ENCODE measurements at places on chromosomes 1 and 21. TPM values are rescaled to one million over a fixed set of nuclear protein-coding genes. Genes with fewer than 3 reads are reported as not detected.

Gene NENF
- total RNA-seq = 36.4 TPM

Gene TNNI3K
- 3.1 TPM for total RNA-seq

Gene CBS
- 3.7 TPM for total RNA-seq

Gene B3GALT2
- total RNA-seq = 3.3 TPM

Gene LRRC39
- 35.4 TPM for total RNA-seq

Gene SRSF4
- 55.5 TPM for total RNA-seq

Gene COL8A2
- total RNA-seq = 10.7 TPM

Gene ACTN2
- 111 TPM for total RNA-seq

Gene SEC16B
- 9.6 TPM for total RNA-seq

Gene SASS6
- total RNA-seq = 3.7 TPM

Gene LRRC52
- total RNA-seq = not detected

Gene IL22RA1
- total RNA-seq = 5.0 TPM

Gene TLR5
- 5.5 TPM for total RNA-seq

Gene GSTM1
- not detected for total RNA-seq

- DNase-seq = no peak
These were observed 176.8 kb downstream of the HHIPL2 start for GRCh38 chr1:222370913-222371675.

GRCh38 chr1:171509191-171509590 lies 23.9 kb downstream of the PRRC2C start:
- no peak for DNase-seq

DNA sequence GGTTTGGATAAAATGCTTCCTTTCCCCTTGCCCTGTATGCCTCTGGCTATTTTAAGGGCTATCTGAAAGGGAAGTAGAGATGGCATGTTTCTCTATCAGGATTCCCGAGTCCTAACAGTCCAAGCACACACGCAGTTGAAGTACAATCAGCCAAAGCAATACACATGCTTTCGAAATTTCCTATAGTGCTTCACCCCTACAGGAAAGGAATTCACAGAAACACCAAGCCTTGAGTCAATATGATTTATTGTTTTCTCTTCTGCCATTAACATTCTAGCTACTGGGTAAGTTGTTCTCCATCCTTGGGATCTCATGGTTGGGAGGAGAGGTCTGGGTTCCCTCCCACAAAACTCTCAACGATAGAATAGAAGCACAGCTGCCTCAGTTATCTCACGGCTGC lies 8.7 kb downstream of the ITLN1 start:
- no peak for DNase-seq

DNA sequence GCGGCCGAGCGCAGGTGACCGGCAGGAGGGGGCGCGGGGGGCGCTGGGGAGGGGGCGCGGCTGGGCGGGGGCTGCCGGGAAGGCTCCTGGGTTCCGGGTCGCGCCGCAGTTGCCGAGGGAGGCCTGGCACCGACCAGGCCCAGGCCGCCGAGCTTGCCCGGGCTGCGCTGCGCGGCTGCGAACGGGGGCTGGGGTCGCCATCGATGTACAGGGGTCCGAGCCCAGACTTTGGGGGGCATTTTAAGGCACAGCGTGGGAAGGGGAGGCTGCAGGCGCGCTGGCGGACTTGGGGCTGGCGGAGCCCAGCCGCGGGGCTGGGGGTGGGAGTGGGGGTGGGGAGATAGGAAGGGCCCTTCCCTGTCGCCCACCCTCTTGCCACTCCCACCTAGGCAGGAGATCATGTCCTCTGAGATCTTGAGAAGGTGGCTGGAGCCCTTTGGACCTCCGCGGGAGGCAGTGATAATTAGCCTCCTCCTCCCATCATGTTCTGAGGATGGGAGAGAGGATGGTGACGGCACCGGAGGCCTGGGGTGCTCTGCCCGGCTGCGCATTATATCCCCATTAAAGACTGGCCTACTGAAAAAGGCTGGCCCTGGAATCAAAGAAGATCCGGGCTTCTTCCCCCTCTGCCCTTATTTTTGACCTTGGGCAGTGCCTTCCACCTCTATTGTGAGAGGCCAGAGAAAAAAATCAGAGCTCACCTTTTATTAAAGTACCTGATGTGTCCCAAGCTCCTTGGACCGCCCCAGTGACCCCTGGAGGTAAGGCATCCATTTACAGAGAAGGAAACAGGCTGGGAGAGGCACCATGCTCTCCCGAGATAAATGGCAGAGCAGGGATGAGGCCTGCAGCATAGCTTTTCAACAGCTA lies 497 bp downstream of the FBXO44 start:
- no peak for DNase-seq

GRCh38 chr1:6646499-6647148 lies 22.0 kb downstream of the THAP3 start:
- no peak for DNase-seq

- no peak for DNase-seq
These were observed 2.8 kb upstream of the KRTAP10-5 start for GRCh38 chr21:44583089-44583799.

- DNase-seq = peak; percentile 47
These were observed 326.4 kb downstream of the TGFB2 start for GRCh38 chr1:218671573-218671972.

- DNase-seq = no peak
These were observed 36.1 kb downstream of the ESRRG start for GRCh38 chr1:216686860-216687766.

DNA sequence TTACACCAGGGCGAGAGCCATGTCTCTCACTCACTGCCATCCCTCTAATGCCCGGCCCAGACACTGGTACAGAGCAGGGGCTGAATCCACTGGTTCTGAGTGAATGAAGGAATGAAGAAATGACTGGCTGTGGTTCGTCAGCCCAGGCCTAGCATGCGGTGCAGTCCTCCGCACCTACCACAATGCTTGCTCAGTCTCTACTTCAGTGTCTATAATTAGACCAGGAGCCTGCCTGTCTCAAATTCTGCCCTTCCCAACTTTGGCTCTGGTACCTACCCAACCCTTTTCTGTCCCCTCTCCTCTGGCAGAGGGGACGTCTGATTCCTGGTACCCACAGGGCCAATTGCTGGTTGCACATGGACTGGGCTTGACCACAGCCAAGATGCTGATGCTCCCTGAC lies 118.2 kb upstream of the GRIK3 start:
- no peak for DNase-seq

GRCh38 chr1:109492779-109493178 lies 1.1 kb upstream of the CYB561D1 start:
- DNase-seq = no peak

GRCh38 chr1:209485167-209485566 lies 98.3 kb upstream of the CAMK1G start:
- DNase-seq = no peak

DNA sequence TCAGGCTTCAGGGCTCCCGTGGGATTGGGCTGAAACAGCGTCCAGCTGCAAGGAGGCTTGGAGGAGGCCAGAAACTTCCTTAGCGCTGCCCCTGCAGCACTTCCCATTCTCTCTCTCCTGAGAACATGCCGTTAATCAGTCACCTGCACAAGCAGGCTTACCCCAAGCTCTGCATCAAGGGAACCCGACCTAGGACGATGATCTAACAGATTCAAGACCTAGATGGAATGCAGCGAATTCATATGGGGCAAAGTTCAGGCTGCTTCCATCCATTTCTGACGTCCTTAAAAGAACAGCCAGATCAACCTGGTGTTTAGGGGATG lies 114.1 kb downstream of the ERG start:
- no peak for DNase-seq

- DNase-seq = no peak
These were observed 100.2 kb downstream of the RIPK4 start for GRCh38 chr21:41666641-41667081.

GRCh38 chr1:54246116-54246721 lies 46.3 kb downstream of the MRPL37 start:
- no peak for DNase-seq

- DNase-seq = no peak
These were observed 21.3 kb upstream of the LRRC8D start for GRCh38 chr1:89799495-89799894.

- no peak for DNase-seq
These were observed 91.7 kb upstream of the WNT4 start for GRCh38 chr1:22234476-22235030.

DNA sequence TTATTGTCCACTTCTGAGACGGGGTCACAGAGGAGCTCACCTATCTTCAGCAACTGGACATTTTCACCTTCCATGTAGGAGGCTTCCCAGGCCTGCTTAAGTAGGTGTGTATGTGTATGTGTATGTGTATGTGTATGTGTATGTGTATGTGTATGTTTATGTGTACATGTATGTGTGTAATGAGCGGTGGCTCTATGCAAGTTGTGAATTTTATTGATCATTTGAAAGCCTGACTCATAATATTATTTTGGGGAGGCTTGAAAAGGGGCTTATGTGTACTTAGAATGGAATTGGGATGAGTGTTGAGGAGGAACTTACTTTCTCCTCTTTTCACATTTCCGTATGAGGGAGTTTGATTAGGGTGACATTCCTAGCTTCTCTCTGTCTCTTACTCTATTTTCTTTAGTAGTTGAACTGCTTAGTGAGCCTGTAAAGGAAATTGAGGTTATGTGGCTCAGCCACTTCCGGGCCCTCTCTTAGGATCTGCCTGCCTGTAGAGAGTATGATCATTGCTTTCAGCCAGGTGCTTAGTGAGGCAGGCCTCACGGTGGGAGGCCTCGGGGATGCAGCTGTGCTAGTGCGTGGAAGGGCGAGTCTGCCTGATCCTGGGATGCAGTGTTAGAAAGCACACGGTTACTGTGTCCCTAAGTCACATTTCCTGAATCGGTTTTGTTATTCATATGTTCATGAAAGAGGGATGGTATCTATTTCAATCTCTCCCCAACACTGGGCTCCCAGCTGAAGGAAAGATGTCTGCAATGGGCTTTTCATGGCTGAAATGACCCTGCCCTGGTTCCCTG lies 61.0 kb downstream of the IER5 start:
- no peak for DNase-seq

DNA sequence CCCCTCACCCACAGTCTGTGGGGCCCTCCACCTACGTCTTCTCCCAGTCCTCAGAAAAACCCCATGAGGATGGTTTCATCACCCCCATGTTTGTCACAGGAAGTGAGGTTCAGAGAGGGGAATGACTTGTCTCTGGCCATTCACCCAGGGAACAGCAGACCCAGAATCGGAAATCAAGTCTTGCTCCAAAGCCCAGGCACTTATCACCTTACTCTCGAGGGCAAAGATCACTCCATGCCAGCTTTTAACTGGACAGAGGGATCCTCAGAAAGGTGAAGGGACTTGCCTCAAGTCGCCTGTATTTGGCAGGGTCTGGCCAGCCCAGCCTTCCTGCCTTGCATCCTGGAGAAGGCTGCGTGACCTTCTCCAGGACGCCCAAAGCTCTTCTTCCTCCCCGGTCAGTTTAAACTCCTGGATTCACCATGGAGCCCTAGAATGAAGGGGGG lies 57.9 kb upstream of the SSBP3 start:
- no peak for DNase-seq

GRCh38 chr1:9651565-9652378 lies at the start of gene PIK3CD:
Gene PIK3CD (plus strand): TSS chr1:9651731. CDS start chr1:9710456, 58,725 bp downstream.
- DNase-seq = no peak

DNA sequence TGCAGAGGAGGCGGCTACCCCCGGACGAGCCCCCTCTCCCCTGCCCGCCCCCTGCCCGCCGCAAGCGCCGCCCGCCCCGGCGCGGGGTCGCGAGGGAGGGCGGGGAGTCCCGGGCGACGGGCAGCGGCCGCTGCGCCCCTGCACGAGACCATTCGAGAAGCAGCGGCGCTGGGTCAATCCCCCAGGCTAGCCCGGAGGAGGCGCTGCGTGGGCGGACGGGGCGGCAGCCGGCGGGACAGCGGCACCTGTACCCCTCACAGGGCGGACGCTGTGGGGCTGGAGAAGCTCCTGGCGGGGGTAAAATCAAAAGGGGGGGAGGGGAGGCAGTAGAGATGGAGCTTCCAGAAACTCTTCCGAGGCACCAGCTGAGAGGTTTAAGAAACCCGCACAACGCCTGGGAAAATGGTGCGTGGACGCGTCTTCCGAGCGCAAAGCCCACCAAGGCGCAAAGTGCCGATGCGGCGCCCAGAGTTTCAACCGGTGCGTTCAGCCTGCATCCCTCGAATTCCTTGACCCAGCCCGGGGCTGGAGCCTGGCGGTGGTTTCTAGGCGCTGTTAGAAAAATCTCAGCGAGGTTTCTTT lies at the start of gene PLPPR5:
Gene PLPPR5 (minus strand): TSS at position 1 of the 582 bp plus-strand sequence. CDS start 190 bp downstream, outside the sequence.
- DNase-seq = no peak

- DNase-seq = no peak
These were observed 69.9 kb upstream of the IGSF21 start for GRCh38 chr1:18037651-18038050.

- peak; percentile 77 for DNase-seq
These were observed at the start of gene KLHDC8A for GRCh38 chr1:205356440-205357139. Gene KLHDC8A (minus strand): TSS chr1:205356922. CDS start chr1:205343604, 13,318 bp downstream.

- no peak for DNase-seq
These were observed 3.9 kb downstream of the TMEM125 start for GRCh38 chr1:43273708-43274107.

- DNase-seq = no peak
These were observed 4.4 kb downstream of the TAL1 start for GRCh38 chr1:47227341-47228232.

DNA sequence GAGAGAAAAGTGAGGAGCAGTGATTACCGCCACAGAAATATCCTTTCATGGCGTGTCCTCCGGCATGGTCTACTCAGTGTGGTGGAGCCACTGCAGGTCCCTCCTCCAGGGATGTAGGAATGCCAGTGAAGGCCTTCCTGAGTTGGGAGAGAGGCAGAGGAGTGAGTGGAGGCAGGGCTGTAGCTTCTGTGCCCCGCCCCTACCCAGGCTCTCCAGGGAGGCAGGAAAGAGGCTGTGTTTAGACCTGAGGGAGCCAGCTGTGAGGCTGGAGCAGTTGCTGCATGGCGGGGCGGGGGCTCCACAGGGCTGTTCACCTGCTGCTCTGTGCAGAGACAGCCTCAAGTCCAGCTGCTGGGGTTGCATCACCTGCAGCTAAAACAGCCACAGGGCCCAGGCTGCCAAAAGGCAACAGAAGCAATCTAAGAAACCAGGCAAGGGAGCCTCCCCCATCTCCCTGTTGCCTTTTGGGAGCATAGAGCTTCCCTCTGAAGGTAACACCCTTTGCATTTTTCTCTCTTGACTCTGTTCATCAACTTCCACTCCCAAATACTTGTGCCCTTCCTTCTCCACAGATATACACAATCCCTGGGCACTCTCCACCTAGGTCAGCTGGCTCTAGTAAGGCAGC lies 801 bp upstream of the ANXA9 start:
- DNase-seq = no peak

DNA sequence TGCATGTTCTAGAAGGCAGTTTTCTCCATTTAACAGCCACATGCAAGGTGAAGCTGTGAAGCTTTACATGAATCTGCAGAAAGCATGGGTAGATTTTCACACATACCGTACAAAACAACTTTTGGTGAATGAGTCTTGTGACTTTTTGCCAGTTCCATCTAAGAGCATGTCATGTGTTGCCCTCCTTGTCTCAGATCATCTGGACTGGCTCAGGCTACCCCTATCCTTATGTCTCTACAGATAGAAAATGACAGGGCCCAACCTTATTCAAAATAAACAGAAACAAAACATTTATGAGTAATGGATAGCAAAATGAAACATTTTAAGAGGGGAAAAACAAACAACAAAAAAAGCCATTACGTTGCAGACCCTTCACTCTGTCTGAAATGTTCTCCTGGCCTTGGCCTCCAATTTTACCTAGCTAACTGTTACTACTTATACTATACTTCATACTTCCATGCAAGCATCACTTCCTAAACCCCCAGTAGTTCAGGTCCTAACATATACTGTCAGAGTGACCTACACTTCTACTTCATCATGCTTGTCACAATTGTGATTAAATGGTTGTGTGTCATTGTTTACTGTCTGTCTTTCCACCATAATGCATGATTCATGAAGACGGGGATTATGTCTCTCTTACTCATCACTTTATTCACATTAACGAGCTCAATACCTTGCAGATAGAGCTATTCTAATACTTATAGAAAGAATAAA lies 39.0 kb downstream of the LRRC8C start:
- DNase-seq = no peak
